Spinal cord (tissue), 10 donors: ENCODE measurements at places on chromosomes 16 and 17. TPM values are rescaled to one million over a fixed set of nuclear protein-coding genes. Genes with fewer than 3 reads are reported as not detected.

The GUCY2D gene
- 2.3 TPM for polyA plus RNA-seq

The SLC35G6 gene
- 0.40 TPM for polyA plus RNA-seq

The PPP1R27 gene
- 0.18 TPM for polyA plus RNA-seq

The CSH1 gene
- 1.3 TPM for polyA plus RNA-seq

The ZNF821 gene
- polyA plus RNA-seq, result 47.9 TPM

The C16orf86 gene
- 6.2 TPM for polyA plus RNA-seq

The TEKT1 gene
- polyA plus RNA-seq, result 11.9 TPM

The TMEM100 gene
- polyA plus RNA-seq, result 22.0 TPM

The ST6GALNAC1 gene
- 4.6 TPM for polyA plus RNA-seq

The CDH15 gene
- 1.8 TPM for polyA plus RNA-seq

The RNF43 gene
- polyA plus RNA-seq, result 0.92 TPM

The FAM171A2 gene
- 120 TPM for polyA plus RNA-seq

The CD7 gene
- polyA plus RNA-seq, result 0.42 TPM

The IL17C gene
- not detected for polyA plus RNA-seq

The LPO gene
- polyA plus RNA-seq, result 0.83 TPM

The NF1 gene
- 41.1 TPM for polyA plus RNA-seq

The ITGAE gene
- 49.7 TPM for polyA plus RNA-seq

The CA4 gene
- polyA plus RNA-seq, result 6.6 TPM

The GAS7 gene
- 83.3 TPM for polyA plus RNA-seq
